Kasumi-1 (cell line): ENCODE measurements at places on chromosomes 13 and 19.

- DNase-seq: no peak
These were observed 6.2 kb downstream of the CPAMD8 start for GRCh38 chr19:17020385-17020784.

GRCh38 chr13:86269511-86269910, 470.3 kb upstream of the SLITRK6 start:
- no peak for DNase-seq

DNA sequence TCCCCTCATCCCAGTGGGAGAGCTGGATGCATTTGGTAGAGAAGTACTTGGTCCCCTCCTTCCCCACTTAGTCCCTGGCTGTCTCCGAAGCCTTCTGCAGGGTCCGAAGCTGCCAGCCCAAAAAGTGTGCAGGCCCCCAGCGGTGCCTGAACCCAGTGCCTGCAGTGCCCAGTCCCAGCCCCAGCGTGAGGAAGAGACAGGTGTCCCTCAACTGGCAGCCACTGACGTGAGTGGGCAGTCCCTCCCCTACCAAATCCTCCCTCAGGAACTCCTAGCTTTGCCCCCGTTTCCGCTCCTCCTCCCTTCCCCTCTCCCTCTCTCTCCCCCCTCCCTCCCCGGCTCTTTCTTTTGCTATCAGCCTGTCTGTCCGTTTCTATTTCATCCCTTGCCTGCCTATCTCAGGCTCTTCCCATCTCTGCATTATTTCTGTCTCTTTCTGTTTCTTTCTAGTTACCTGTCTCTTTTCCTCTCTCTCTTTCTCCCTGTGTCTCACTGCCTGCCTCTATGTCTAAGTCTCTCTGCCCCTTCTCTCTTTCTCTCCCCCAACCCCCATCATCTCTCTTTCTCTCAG, 1.8 kb upstream of the LTBP4 start:
- peak; percentile 9 for DNase-seq

DNA sequence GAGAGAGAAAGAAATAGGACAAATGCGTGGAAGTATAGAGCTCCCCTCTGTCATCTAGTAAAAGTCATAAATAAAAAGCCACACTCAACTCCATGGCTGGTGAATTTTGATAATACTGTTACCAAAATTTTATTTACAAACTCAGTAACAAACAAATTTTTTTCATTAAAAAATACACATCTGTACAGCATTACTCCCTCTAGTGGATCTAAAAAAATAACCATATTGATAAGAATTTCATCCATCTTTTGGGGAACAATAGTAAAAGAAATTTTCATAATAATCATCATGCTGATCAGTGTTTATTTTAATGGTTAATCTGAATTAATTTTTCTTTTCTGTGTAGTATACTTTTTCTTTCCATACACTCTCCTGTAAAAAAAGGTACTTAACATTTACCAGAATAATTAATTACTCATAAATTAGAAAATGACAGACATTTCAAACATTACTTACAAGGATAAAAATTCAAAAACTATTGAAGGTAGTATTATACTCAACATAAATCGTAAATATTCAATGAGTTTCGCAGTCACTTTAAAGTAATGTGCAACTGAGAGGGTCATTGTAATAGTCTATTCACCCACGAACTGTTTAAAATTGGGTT, 173.5 kb upstream of the LSM14A start:
- peak; percentile 57 for DNase-seq

DNA sequence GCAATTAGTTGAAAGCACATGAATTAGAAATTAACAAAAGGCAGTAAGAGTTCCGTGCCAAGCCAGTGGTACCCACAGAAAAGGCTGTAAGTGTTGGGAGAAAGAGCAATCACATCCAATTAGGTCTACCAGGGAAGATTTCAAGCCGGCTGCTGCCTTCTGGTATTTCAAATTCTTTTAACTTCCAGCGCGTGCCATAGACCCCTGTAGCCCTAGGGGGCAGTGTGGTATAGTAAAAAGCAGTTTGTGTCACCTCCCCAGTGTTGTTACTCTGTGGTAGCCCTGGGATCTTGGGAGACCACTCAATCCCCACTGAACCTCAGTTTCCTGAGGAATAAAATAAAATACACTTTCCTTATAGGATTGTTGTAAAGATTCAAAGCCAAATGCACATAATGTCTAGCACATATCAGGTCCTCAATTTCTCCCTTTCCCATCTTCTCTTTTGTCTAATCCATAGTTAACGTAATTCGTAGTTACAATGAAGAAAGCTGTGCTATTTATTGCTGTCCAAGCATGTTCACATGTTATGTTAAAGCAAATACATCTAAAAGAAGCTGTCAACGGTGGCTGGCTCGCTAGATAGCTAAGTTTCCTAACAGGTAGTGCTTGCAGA, 230.2 kb downstream of the TDRD3 start:
- DNase-seq: peak; percentile 65

- no peak for DNase-seq
These were observed 9.9 kb upstream of the ACP7 start for GRCh38 chr19:39074205-39074692.

GRCh38 chr19:55406826-55407549, 600 bp downstream of the UBE2S start:
- DNase-seq: no peak

GRCh38 chr19:3851254-3852176, 17.3 kb downstream of the ZFR2 start:
- no peak for DNase-seq

DNA sequence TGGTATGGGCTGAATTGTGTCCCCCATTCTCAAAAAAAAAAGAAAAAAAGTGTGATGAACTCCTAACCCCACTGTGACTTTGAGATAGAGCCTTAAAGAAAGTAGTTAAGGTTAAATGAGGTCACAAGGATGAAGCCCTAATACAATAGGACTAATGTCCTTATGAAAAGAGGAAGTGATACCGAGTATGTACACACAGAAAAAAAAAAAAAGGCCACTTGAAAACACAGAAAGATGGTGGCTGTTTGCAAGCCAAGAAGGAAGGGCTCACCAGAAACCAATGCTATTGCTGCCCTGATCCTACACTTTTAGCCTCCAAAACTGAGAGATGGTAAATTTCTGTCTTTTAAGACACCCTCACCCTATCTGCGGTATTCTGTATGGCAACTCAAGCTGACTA, 955.6 kb downstream of the PCDH17 start:
- DNase-seq: peak; percentile 56

GRCh38 chr13:110431425-110432294, 124.6 kb downstream of the COL4A2 start:
- no peak for DNase-seq

- no peak for DNase-seq
These were observed 209.8 kb downstream of the PCCA start for GRCh38 chr13:100298691-100299090.

GRCh38 chr13:26202365-26202972, 19.6 kb downstream of the RNF6 start:
- no peak for DNase-seq

- DNase-seq: no peak
These were observed 10.5 kb downstream of the CYTH2 start for GRCh38 chr19:48479686-48480085.

- no peak for DNase-seq
These were observed 479.1 kb downstream of the SUCLA2 start for GRCh38 chr13:47521890-47522487.

GRCh38 chr13:35514801-35515502, 38.5 kb upstream of the MAB21L1 start:
- no peak for DNase-seq

GRCh38 chr13:32264407-32264806, 50.8 kb downstream of the ZAR1L start:
- no peak for DNase-seq

DNA sequence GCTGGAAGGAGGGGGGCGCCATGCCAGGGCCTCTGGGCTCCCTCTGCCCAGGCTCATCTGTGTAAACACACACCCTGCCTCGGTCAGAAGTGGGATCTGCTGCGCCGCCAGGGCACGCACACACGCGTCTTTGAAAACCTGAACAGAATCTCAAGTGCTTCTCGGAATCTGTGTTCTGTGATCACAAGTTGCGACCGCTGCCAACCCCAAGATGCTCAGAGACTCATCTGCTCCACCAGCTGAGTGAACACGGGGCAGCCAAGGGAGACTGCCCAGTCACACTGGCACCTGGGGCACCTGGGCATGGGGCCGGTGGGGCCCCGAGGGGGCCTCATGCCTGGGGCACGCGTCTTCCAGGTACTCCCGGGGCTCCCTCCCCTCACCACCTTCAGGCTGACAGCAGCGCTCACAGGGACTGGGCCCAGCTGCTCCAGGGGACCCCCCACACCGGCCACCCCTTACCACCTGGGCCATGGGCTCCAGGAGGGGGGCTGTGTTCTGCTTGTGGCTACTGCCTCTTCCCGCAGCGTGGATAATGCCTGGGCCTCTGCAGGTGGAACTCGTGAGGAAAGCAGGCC, 59.0 kb downstream of the KLF2 start:
- no peak for DNase-seq

GRCh38 chr13:74114641-74115040, 19.6 kb downstream of the KLF12 start:
- DNase-seq: no peak

DNA sequence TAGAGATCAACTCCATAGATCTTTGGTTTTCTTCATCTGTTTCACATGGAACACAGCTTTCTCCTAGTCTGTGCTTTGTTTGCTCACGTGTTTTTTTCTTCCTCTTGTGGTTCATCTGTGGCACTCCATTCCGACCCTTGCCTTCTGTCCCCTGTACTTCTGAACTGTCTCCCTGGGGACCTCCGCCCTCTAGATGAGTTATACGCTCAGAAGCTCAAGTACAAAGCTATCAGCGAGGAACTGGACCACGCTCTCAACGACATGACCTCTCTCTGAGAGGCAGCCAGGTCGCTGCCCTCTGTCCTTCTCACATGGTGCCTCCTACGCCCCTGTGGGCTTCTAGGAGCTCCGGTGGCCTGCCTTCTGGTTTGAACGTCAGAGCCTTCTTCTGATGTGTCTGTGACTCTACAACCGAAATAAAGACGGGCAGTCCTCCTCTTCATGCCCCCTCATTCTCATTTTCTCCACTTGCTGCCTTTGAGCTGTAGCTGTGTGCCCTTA, 16.6 kb upstream of the RAB8A start:
- DNase-seq: no peak

GRCh38 chr13:95176611-95177259, 124.5 kb downstream of the ABCC4 start:
- DNase-seq: peak; percentile 64

- DNase-seq: peak; percentile 76
These were observed 5.8 kb downstream of the PCDH9 start for GRCh38 chr13:67224148-67224846.

DNA sequence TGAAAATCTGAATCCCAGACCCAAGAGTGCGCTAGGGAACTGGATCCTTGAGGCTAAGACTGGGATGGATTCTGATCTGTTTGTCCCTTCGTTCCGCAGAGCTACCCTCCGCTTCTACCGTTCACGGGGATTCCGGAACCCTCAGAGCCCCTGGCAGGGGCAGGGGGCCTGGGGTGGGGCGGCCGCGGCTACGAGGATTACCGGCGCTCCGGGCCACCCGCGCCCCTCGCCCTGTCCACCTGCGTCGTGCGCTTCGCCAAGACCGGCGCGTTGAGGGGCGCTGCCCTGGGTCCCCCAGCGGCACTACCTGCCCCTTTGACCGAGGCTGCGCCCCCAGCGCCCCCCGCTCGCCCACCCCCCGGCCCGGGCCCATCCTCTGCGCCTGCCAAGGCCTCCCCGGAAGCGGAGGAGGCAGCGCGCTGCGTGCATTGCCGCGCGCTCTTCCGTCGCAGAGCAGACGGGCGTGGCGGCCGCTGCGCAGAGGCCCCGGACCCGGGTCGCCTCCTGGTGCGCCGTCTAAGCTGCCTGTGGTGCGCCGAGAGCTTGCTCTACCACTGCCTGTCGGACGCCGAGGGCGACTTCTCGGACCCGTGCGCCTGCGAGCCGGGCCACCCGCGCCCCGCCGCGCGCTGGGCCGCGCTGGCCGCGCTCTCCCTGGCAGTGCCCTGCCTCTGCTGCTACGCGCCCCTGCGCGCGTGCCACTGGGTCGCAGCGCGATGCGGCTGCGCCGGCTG, 7.1 kb downstream of the SPRED3 start:
- no peak for DNase-seq

DNA sequence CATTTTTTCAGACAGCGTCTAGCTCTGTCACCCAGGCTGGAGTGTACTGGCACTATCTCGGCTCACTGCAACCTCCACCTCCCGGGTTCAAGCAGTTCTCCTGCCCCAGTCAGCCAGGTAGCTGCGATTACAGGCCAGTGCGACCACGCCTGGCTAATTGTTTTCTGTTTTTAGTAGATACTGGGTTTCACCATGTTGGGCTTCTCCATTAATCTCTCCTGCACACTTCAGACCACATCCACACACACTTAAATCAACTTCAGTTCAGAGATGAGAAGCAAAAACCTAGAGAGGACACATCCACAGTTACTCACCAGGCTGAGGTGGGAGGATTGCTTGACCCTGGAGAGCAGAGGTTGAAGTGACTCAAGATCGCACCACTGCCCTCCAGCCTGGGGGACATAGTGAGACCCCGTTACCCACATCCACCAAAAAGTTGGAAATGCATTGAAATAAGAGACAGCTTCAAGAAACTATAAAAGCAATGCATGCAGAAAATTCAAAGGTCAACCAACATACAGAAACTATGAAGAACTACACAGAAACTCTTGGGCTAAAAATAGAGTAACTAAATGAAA, 42.3 kb downstream of the ZNF611 start:
- DNase-seq: no peak

GRCh38 chr13:20311596-20311995, 79.5 kb upstream of the GJB6 start:
- DNase-seq: no peak

- no peak for DNase-seq
These were observed 2.0 kb downstream of the NAA16 start for GRCh38 chr13:41313117-41313516.

GRCh38 chr19:39412100-39412866, at the start of gene PLEKHG2:
Gene PLEKHG2 (plus strand): TSS chr19:39412669. CDS start chr19:39414087, 1,418 bp downstream.
- peak; percentile 98 for DNase-seq

- DNase-seq: no peak
These were observed 502.9 kb upstream of the ATXN8OS start for GRCh38 chr13:69604698-69605097.

GRCh38 chr19:31946491-31946890, 398.9 kb upstream of the ZNF507 start:
- no peak for DNase-seq

- DNase-seq: peak; percentile 76
These were observed at the start of gene LCP1 for GRCh38 chr13:46181840-46182490. Gene LCP1 (minus strand): TSS chr13:46182177. CDS start chr13:46159662, 22,515 bp downstream.

DNA sequence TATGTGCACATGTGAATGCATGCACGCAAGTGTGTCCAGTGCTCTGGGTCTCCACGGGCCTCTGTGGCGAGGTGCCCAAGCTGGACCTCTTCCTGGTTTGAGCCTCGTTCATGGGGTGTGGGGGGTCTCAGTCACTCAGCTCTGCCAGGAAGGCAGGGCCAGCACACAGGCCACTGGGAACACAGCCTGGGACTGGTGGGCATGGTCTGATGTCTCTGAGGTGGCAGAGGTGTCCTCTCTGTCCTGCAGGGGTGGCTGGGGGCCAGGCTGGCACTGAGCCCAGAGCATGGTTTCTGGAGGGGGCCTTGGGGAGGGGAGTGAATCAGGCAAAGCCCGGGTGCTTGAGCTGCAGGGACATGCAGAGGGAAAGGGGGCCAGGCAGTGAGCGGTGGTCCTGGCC, 9.4 kb downstream of the LRP3 start:
- DNase-seq: no peak

GRCh38 chr13:52449331-52450011, 963 bp downstream of the VPS36 start:
- DNase-seq: no peak
